Hippocampal formation (tissue), 2 donors: ENCODE measurements at places on chromosomes 7 and 10.

GRCh38 chr7:128137181-128137580, 103.9 kb upstream of the LEP start:
- DNase-seq = no peak

GRCh38 chr10:50224330-50224952, 26.9 kb downstream of the ASAH2 start:
- DNase-seq = peak; percentile 2

DNA sequence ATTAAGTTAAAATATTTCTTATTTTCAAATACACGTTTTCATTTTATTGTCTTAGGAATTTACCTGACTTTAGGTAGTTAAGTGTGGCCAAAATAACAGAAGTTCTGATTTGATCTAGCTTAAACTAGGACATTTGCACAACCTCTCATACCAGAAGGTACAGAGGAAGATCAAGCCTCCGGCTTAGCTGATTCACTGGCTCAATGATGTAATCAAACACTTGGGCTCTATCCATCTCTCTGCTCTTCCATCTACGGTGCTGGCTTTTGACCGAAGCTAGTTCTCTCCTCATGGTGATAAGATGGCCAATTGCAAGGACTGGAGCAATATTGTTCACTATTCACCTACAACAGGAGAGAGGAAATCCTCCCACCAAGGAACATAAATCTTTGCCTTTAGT, 12.2 kb upstream of the HYCC1 start:
- DNase-seq = no peak

- no peak for DNase-seq
These were observed 34.6 kb upstream of the ANTXRL start for GRCh38 chr10:46251857-46252847.

GRCh38 chr7:157377436-157378124, 40.8 kb downstream of the DNAJB6 start:
- no peak for DNase-seq

GRCh38 chr10:22369434-22370072, 24.3 kb downstream of the SPAG6 start:
- no peak for DNase-seq

DNA sequence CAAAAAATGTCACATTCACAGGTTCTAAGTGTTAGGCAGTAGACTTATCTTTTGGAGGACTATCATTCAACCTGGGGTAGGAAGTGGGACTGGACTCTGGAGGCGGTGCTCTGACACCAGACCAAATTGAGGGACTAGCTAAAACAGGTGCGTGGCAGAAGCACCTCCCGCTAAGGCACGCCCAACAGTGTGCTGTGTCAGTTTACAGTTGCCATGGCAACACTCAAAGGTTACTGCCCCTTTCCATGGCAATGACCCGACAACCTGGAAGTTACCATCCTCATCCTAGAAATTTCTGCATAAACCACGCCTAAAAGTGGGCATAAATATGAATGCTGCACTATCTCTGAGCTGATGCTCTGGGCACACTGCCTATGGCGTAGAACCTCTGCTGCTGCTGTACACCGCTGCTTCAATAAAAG, 14.0 kb upstream of the BLNK start:
- no peak for DNase-seq
